ENCODE measurements at places on chromosomes 3 and 15. TPM values are rescaled to one million over a fixed set of nuclear protein-coding genes. Genes with fewer than 3 reads are reported as not detected.

DNA sequence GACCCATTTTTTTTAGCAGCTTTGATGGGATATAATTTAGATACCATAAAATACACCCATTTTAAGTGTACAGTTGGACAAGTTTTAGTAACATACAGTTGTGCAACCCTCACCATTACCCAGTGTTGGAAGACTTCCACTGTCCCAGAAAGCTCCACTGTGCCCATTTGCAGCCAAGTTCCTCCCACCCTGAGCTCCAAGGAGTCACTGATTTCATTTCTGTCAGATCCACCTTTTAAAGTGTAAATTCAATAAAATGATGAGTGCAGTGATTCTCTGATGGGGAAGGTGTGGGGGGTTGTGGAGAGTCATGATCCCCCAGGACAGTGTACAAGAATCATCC is 93.2 kb upstream of the IGF1R start:
- no peak overlapping the region for H3K27ac ChIP-seq
- no peaks in the 10 kb centered on the region for H3K4me1 ChIP-seq
- H3K4me3 ChIP-seq = no peak overlapping the region
- H3K27me3 ChIP-seq = no peaks in the 10 kb centered on the region

- no peaks in the 10 kb centered on the region for H3K36me3 ChIP-seq
- DNase-seq = no peak
- peaks cover 8% of the 10 kb centered on the region for H3K4me1 ChIP-seq
- H3K27ac ChIP-seq = peak overlapping the region; percentile 19
- peaks cover 18% of the 10 kb centered on the region for H3K27me3 ChIP-seq
These were observed 184.9 kb downstream of the FAM43A start for GRCh38 chr3:194870394-194871110.

- no peak overlapping the region for H3K4me3 ChIP-seq
- no peak overlapping the region for H3K27ac ChIP-seq
- peaks cover 2% of the 10 kb centered on the region for H3K4me1 ChIP-seq
- H3K27me3 ChIP-seq = no peaks in the 10 kb centered on the region
These were observed 95.7 kb downstream of the VGLL3 start for GRCh38 chr3:86895202-86895601.

GRCh38 chr3:162569314-162569713 is 1072.7 kb downstream of the OTOL1 start:
- no peaks in the 10 kb centered on the region for H3K27me3 ChIP-seq
- no peak for DNase-seq
- H3K27ac ChIP-seq = no peak overlapping the region
- no peak overlapping the region for H3K4me3 ChIP-seq
- no peaks in the 10 kb centered on the region for H3K36me3 ChIP-seq

- no peak overlapping the region for H3K27ac ChIP-seq
- no peaks in the 10 kb centered on the region for H3K4me1 ChIP-seq
- H3K4me3 ChIP-seq = no peak overlapping the region
These were observed 41.7 kb downstream of the FAM174B start for GRCh38 chr15:92613841-92614240.

DNA sequence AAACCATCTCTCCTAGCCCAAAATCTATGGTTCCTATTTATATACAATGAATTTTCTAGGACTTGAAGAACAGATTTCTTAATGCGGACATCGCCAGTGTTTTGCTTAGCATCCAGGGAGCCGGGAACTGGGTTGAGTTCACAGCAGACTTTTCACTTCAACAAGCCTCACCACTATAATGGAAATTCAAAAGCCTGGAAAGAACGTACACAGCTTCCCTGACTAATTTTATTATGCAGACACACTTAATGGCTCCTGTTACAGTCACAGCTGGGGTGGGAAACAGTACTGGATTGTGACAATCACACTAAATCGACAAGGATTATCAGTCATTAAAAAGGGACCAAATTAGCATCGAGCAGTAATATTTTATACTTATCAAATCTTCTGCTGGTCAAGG is 129.2 kb upstream of the BNIP2 start:
- no peaks in the 10 kb centered on the region for H3K4me1 ChIP-seq
- no peaks in the 10 kb centered on the region for H3K36me3 ChIP-seq
- H3K4me3 ChIP-seq = no peak overlapping the region
- H3K27ac ChIP-seq = no peak overlapping the region
- H3K27me3 ChIP-seq = peaks cover 10% of the 10 kb centered on the region

CLDN1 gene
- 1.1 TPM for total RNA-seq

DNA sequence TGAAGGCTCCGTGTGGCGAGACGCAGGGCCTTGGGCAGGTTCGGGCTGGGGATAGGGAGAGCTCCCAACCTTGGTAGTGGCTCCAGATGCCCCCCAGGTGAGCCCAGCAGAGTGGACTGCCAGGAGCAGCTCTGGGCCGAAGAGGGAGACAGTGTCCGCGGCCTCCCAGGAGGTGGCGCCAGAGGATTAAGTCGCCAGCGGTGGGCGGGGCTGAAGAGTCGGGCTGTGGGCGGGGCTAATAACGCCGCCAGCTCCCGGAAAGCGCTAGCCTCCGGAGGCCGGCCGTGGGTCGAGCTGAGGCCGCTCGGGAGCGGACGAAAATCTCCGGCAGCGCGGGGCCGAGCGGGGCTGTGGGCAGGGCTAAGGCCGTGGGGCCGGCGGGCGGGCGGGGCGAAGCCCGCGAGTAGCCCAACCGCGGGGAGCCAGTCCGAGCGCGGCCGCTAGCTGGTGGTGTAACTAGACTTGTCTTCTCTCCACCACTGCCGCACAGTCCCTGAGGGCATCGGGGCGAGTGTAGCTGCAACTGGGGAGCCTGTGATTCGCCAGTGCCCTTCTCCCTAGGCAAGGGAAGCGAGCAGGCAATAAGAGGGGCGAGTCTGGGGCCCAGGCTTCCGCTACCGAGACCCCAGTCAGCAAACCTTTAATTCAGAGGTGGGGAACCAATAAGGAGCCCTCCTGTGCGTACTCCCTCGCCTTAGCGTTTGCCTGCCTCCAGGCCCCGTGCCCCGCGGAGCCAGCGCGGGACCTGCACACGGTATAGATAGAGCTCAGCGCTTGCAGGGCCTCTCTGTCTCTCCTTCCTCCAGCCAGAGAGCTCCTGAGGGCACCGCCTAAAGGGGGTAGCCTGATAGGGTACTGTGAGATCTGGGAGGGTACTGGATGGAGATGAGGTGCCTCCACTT is 14.4 kb upstream of the BSN start:
- peaks cover 17% of the 10 kb centered on the region for H3K27me3 ChIP-seq
- no peaks in the 10 kb centered on the region for H3K36me3 ChIP-seq
- H3K27ac ChIP-seq = peak overlapping the region; percentile 56
- peak; percentile 99 for DNase-seq

- H3K36me3 ChIP-seq = peaks cover 15% of the 10 kb centered on the region
- no peaks in the 10 kb centered on the region for H3K4me1 ChIP-seq
- no peak overlapping the region for H3K27ac ChIP-seq
- no peak overlapping the region for H3K4me3 ChIP-seq
These were observed 10.1 kb downstream of the CRTC3 start for GRCh38 chr15:90539789-90540188.

DNA sequence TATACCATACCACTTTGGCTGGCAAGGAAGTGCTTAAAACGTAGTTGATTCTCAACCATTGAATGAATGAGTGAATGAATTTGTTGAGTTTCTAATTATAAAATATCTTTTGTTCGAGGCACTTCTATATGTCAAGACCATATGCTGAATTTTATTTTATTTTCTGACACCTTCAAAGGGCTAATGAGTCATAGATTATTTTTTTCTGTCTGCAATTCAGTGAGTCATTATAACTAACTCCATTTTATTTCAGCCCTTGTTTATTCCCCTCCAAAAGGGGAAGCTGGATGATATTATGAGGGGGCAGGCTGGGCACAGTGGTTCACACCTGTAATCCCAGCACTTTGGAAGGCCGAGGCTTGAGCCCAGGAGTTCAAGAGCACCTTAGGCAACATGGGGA is 142.4 kb downstream of the P2RY1 start:
- no peaks in the 10 kb centered on the region for H3K27me3 ChIP-seq
- DNase-seq = no peak
- no peaks in the 10 kb centered on the region for H3K36me3 ChIP-seq

- H3K27me3 ChIP-seq = no peaks in the 10 kb centered on the region
- H3K4me3 ChIP-seq = no peak overlapping the region
- no peaks in the 10 kb centered on the region for H3K36me3 ChIP-seq
- no peak for DNase-seq
- H3K4me1 ChIP-seq = no peaks in the 10 kb centered on the region
These were observed 526.9 kb downstream of the PYDC2 start for GRCh38 chr3:191987831-191988350.

DNA sequence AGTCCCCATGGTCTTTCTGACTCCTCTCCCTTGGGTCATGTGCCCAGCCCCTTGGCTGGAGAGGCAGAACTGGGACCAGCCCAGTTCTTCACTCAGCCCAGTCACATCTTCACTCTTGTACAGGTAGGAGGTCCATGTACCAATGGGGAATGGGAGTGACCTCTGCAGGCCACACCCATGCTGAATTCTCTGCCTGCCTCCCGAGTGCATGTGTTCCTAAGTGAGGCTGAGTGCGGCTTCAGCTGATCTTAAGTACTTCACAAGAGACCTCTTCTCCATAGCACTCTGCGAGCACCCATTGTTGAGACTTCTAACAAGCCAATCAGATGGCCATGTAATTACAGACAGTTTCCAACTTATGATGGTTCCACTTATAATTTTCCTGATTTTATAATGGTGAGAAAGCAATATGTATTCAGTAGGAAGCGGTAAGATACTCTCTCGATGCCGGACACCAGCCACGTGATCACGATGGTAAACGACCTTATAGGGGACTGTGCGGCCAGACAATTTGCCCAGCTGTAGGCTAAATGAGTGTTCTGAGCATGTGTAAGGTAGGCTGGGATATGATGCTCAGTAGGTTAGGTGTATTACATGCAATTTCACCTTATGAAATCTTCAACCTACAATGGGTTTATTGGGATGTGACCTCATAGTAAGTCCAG is 112.1 kb downstream of the KLF13 start:
- peak; percentile 19 for DNase-seq
- H3K4me1 ChIP-seq = peaks cover 48% of the 10 kb centered on the region
- no peak overlapping the region for H3K4me3 ChIP-seq
- H3K27me3 ChIP-seq = no peaks in the 10 kb centered on the region
- H3K36me3 ChIP-seq = no peaks in the 10 kb centered on the region

DNA sequence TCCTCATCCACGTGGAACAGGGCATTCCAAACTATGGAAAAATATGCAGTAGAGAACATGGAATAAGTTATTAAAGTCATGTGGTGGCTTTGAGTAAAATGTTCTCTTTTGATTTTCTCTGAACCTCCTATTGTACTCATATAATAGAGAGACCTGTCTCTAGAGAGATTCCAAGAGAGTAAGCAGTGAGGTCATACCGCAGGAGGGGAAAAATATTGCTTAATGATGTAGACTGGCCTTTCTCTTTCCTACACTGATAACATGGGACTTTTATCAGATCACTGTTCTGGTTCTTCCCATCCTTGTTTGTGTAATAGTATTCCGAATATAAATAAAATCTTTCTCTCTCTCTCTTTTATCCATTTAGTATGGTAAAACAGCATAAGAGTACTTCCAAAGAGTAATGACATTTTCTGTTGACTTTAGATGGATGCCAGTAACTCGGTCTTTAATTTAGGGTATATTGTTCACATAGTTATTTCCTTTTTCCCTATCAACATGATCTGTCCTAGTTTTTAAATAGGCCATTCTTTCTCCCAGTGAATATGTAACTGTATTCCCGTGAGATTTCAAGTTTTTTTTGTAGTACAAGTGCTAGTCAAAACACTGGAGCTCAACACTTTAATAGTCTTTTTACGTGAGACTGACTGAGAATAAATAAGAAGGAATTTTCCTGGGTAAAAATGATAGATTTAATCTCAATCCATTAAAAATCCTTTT is 814.0 kb upstream of the LMCD1 start:
- H3K36me3 ChIP-seq = no peaks in the 10 kb centered on the region
- H3K4me1 ChIP-seq = no peaks in the 10 kb centered on the region
- H3K27me3 ChIP-seq = no peaks in the 10 kb centered on the region
- no peak for DNase-seq
- no peak overlapping the region for H3K4me3 ChIP-seq

DNA sequence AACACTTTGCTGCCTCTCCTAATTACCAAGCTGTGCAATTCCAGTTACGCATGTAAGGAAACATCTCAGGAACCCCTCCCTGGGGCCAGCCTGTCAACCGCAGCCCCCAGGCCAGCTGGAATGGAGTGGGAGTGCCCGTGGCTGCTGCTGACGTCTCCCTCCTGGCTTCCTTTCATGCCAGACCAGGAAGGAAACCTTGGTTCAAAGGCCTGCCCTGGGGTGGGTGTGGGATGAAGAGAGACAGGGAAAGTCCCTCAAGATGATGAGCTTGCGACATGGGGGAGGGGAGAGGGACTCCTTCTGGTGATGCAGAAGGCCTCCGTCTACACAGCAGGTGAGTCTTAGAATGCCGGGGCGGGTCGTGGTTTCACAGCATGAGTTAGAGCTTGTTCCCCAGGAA is 11.4 kb upstream of the CYP11A1 start:
- H3K27me3 ChIP-seq = no peaks in the 10 kb centered on the region
- peak; percentile 80 for DNase-seq
- peak overlapping the region; percentile 39 for H3K27ac ChIP-seq
- H3K4me3 ChIP-seq = no peak overlapping the region
- no peaks in the 10 kb centered on the region for H3K36me3 ChIP-seq

DNA sequence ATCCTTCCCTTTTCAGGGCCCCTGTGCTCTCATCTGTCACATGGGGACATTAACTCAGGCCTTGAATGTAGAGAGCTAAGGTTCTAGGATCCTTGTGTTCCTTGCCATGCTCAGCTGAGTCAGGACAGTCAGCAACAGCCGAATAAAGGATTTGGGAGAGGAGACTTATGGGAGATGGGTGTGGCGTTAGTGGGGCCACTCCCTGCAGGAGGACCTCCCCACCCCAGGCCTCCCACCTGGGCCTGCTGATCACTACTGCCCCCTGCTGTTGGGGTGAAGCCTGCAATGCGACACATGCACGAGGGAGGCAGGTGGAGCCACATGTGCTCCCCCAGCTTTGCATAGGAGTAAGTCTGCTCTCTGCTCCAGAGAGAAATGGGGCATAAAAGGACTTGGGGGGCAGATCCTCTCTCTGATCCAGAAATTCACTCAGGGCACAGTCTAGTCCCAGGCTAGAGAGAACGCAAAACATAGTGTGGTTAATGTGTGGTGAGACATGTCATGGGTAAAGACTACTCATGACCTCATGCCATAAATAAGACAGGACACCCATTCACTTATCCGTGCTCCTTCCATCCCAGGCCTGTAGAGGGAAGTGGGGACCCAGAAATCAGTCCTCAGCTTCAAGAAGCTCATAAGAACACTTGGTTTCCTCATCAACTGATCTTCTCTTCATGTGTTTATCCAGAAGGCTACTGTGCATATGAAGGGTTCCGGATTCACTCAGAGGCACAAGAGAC is 19.4 kb downstream of the RBP1 start:
- H3K27ac ChIP-seq = no peak overlapping the region
- no peaks in the 10 kb centered on the region for H3K36me3 ChIP-seq
- no peaks in the 10 kb centered on the region for H3K27me3 ChIP-seq

- no peak overlapping the region for H3K4me3 ChIP-seq
- no peak overlapping the region for H3K27ac ChIP-seq
- no peaks in the 10 kb centered on the region for H3K36me3 ChIP-seq
These were observed 21.7 kb upstream of the FMN1 start for GRCh38 chr15:33215941-33216872.

GRCh38 chr3:160667452-160667851 is 9.5 kb upstream of the ARL14 start:
- no peak overlapping the region for H3K4me3 ChIP-seq
- no peaks in the 10 kb centered on the region for H3K36me3 ChIP-seq
- H3K27ac ChIP-seq = no peak overlapping the region
- no peak for DNase-seq
